ENCODE measurements at places on chromosomes 5 and 9.

DNA sequence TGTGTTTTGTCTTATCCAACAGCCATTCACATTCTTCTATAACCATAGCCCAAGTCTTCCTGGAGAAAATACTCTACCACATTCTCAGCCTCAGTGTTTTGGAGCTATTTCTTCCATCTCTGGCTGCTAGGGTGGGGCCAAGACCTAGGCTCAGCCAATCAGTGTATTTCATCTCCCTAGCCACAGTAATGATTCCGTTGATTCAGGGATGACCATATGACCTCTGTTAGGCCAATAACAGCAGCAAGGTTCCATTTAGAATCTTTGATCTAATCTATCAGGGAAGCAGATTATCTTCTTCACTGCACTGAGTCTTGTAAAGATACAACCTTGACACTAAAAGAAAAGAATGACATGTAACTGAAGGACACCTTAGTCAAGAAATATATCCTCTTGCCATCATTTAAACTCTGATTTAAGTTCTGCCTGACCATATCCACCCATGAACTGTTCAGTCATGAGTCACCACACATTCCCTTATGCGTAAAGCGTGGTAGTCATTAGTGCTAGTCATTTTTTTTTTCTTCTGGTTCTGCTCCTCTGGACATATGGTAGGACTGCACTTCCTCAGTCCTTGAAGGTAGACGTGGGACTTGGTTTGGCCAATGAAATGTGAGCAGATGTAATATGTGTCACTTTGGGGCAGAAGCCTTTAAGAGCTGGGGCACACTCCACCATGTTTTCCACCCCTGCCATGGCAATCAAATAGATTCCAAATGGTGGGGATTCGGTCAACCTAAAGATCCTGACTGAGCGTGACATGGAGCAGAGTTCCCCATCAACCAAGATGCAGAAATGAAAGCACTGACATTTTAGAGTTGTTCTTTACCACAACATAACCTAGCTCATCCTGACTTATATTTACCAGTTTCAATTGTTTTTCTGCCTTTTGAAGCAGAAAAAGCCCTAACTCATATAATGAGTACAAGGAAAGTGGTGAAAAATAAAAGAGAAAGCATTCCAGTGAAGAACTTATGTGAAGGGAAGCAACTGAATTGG is 12.7 kb upstream of the PRELID2 start:
- no peak for DNase-seq

DNA sequence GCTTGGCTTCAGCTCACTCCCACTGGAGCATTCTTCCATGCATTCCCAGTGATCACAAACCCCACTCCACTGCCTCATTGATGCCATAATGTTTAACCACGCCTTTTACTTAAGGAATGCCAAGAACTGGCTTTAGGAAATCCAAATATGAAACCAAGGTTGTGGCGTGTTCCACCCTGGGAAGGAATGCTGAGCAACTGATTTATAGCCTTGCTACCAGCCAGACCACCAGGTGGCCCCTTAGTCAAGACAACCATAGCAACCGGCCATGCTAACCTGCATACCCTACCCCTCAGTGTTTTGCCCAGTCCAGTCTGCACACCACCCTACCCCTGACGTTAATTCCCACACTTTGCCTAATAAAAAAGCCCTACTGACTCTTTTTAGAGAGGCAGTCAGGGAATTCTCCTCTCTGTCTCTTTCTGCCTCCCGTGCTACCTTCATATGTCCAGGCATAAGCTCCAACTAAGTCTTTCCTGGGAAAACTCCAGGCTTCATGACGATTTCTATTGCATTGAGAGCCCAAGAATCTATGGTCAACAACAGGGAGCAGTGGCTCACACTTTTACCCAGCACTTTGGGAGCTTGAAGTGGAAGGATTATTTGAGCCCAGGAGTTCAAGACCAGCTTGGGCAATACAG is 27.0 kb upstream of the PRRC2B start:
- DNase-seq: no peak

DNA sequence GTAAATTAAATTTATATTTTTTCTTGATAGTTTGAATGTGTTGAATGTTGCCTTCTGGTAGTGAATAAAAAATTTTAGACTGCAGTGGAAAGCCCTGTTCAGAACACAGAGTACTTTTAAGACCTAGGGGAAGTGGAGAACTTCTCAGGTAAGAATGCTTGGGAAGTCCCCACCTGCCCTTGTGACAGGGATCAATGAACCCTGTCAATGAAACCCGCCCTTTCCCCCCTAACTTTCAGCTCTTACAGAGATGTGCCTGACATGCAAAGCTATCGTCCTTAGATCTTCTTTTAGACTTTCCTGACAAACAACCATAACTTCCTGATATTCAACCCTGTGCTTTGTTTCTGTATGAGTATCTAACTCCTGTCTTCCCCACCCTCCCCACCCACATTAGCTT is 562.7 kb downstream of the TLE4 start:
- DNase-seq: peak; percentile 64

DNA sequence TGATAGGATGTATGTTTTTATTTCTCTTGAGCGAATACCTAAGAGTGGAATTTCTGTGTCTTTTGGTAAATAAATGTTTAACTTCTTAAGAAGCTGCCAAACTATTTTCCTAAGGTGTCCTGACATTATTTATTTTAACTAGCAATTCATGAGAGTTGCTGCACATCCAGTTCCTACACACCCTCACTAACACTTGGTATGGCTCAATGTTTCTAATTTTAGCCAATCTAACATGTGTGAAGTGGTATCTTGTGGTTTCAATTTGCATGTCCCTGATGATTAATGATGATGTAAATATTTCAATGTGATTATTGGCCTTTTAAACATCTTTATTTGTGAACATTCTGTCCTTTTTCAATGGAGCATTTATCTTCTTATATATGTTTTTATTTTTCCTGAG is 2095.5 kb upstream of the C9orf72 start:
- DNase-seq: no peak

DNA sequence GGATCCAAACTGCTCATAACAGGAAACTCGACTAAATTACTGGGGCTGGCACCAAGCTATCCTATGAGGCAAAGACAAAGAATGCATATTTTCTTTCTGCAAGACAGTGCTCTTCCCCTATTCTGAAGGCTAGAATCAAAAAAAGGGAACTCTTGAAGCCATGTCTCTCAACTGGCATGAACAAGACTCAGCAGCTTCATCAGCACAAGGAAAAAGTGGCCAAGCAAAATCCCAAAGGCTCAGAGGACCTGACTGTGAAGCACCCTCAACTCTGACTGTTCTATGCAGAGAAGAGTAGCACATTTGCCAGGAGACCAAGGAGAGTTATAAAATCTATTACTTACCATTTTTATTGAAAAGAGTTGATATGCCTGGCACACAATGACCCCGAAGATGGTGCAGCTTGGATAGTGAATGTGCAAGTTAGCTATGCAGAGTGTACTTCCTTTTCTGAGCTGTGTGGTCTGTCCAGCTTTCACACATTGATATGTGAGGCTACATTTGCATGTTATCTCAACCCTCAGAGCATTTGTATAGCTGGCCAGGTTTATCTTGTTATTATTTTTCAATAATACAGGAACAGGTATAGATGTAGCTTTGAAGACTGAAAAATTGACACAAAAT is 51.0 kb upstream of the FYB1 start:
- DNase-seq: no peak

DNA sequence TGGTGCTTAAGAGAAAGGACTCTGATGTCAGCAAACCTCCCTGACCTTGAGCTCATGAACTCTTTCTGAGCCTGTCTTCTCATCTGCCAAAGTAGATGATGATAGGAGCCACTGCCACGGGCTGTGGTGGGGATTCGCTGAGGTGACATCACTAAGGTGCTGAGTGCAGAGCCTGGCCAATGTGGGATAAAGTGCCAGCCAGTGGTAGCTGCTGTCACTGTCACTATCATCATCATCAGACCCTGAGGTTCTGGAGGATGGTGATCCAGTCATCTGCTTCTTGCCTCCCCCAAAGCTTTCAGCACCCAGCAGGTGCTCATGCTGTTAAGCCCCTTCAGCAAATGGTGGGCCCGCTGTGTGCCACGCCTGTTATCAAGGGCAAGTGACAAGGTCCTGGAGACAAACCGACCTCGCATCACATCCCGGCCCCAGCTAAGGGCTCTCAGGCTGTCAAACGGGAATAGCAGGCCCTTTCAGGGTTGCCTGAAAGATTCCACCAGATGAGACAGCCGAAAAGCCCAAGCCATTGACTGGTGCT is 6.4 kb downstream of the FPGS start:
- DNase-seq: no peak

DNA sequence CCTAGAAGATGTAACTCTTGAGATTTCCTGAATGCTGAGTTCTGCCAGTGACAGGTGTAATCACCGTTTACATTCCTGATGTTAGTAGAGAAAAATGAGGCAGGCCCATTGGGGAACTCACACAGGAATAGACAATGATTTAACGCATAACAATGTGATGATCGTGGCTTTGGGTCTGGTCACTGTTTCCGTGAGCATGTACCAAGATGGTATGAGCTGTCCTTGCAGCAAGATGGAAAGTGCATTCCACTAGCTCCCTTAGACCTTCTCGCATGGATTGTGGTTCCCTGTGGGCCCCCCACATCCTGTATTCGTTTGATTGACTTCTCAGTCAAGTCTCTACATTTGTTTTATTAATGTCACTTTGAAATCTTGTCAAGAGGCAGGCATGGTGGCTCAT is 124.0 kb upstream of the DAP start:
- DNase-seq: no peak

- no peak for DNase-seq
Measured at GRCh38 chr9:3455094-3455493, 70.7 kb downstream of the RFX3 start.

- peak; percentile 92 for DNase-seq
Measured at GRCh38 chr9:136539427-136540421, 6.1 kb downstream of the NOTCH1 start.

DNA sequence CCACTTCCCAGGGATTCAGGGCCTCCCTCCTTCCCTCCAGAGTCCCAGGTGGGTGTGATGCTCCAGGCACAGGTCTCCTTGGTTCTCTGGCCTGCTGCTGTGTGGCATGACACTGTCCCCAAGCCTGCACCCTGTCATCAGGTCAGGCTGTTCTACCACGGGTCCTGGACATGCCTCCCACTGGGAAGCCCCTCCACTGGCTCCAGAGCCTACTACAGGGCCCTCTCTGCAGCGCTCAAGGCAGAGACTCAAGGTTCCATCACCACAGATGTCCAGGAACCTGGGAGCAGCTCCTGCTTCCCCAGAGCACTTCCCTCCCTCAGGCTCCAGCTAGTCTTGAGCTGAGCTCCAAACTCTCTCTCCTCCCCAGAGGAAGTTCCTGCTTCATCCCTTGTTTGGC is 237.3 kb downstream of the PBX3 start:
- no peak for DNase-seq

DNA sequence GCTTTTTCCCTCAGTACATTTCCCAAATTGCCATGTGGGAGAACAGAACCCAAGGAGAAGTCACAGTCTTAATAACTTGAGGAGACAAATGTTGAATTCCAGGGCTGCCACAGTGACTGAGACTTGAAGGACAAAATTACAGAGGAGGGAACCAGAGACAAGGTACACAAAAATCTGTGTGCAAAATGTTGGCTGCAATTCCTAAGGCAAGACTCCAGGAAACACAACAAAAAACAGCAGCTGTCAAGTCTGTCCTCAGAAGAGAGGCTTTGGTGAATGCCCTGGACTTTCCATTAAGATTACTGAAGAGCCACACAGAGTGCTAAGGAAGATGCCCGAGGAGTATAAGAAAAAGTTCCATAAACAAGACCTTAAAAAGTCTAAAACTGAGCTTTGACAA is 21.1 kb downstream of the AP3B1 start:
- no peak for DNase-seq

GRCh38 chr5:115898656-115899055 is 56.9 kb downstream of the AP3S1 start:
- DNase-seq: no peak

DNA sequence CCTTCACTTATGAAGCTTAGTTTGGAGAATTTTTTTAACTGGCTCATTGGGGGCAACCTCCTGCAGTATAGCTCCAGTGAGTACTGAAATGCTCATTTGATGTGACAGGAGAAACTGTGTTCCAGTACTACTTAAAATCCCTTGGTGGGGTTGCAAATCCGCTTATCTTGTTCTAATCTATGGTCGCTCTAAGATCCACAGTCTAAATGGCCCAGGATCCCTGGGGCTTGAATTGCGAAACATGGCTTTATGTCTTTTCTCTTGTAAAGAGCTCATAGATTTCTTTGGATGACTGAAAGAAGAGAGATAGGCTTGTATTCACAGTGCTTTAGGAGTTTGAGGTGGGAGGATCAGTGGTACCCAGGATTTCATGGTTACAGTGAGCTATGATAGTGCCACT is 52.7 kb downstream of the ADAMTSL1 start:
- DNase-seq: no peak

- DNase-seq: no peak
Measured at GRCh38 chr9:80012557-80013330, 441.0 kb downstream of the TLE4 start.

- no peak for DNase-seq
Measured at GRCh38 chr9:81531511-81531910, 157.8 kb downstream of the TLE1 start.

- DNase-seq: no peak
Measured at GRCh38 chr5:91007780-91008402, 375.2 kb downstream of the ARRDC3 start.

GRCh38 chr9:137302449-137303150 is 529 bp upstream of the NRARP start:
- no peak for DNase-seq

DNA sequence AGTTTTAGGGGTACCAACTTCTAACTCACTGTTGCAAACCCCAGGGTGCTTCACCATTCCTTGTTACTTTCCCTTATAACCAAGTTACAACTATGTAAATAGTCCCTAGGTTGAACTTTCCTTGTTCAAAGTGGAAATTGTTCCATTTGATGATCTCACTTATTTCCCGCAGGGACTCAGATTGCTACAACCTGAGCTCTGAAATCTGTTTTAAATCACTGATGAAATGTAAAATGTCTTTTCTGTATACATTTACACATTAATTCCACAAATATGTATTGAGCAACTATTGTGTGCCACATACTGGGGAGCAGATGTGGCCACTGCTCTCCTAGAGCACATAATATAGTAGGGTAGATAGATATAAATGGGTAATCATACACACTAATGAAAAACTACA is 69.1 kb upstream of the TARS1 start:
- DNase-seq: no peak

DNA sequence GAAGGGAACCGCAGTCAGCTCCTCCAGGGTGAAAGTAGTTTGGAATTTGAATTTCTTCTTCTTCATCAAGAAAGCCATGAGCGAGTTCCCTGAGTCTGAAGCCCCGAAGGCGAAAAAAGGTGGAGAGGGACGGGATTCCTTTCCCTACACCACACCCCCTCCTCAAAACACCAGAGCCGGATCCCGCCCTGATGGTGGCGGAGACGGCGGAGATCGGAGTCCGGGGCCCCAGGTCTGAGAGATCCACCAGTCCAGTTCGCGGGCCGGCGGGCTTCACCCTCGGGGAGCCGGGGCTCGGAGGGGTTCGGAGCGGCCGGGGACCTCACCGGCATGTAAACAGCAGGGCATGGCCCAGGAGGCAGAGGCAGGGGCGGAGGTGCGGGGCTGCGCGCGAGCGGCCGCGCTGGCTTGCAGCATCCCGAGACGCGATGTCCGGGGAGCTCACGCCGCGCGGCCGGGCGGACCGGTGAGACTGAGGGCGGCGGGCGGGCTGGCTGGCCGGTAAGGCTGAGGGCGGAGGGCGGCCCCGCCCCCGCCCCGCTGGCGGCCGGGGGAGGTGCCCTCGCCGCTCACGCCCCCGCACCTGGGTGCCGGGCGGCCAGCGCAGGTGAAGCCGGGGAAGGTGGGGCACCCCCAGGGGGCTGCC is 606 bp downstream of the EEIG1 start:
- peak; percentile 52 for DNase-seq
